ENCODE measurements at places on chromosomes 7 and 10. TPM values are rescaled to one million over a fixed set of nuclear protein-coding genes. Genes with fewer than 3 reads are reported as not detected.

AKR1C4 gene
- not detected for total RNA-seq

DNA sequence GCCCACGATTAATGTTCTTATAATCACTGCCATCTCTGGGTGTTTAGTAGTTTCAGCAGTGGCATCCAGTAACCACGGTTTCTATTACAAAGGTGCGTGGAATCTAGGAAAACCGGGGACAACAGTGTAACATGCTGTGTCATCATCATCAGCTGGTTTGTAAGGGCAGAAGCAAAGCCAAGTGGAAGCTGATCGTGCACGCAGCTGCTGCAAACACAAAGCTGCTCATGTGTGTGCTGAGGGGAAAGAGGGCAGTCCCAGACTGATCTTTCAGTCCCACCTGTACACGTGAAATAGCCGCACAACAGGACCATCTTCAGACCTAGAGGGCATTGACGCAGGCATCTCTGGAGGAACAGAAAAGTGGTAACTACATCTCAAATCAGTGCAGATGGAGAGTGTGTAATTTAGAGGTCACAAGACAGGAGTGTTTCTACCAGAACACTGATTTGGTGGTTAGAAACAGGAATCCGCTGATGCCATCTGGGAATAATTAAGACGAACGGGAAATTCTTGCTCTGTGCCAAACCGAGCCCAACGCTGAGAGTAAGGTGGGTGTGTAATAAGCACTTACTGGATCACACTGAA is 13.4 kb downstream of the ANKRD16 start:
- no peaks in the 10 kb centered on the region for H3K27me3 ChIP-seq

- DNase-seq = no peak
- no peak overlapping the region for H3K27ac ChIP-seq
- no peaks in the 10 kb centered on the region for H3K27me3 ChIP-seq
- H3K4me1 ChIP-seq = no peaks in the 10 kb centered on the region
- H3K36me3 ChIP-seq = peaks cover 16% of the 10 kb centered on the region
Observed at GRCh38 chr7:44380831-44381493, 55.6 kb upstream of the CAMK2B start.

GRCh38 chr7:10939237-10939910 is 34.3 kb upstream of the PHF14 start:
- H3K36me3 ChIP-seq = peaks cover 16% of the 10 kb centered on the region
- H3K4me1 ChIP-seq = peaks cover 27% of the 10 kb centered on the region
- DNase-seq = peak; percentile 15

DNA sequence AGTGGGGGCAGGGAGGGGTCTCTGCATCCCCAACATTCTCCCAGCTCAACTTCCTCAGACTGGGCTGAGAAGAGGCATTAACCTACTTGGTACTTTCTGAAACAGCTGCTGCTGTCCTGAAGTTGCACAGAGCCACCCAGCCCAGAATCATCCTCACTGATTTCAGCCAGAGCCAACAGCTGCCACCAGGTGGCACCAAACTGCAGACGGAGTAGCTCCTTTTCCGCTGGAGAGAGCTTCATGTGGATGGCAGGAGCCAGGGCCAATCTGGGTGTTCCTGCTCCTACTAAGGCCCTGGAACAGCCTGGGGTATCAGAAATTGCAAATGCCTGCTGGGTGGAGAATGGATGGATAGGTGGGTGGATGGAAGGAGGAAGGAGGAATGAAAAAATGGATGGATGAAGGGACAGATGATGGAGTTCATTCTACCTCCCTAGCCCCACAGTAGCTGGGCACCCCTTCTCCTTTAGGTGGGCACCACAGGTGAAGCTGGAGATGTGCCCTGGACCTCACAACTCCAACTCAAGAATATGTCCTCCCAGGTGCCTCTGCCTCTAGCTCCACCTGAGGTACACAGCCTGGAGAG is 11.8 kb upstream of the DRGX start:
- no peaks in the 10 kb centered on the region for H3K27me3 ChIP-seq
- no peak overlapping the region for H3K4me3 ChIP-seq
- no peak overlapping the region for H3K27ac ChIP-seq
- H3K36me3 ChIP-seq = no peaks in the 10 kb centered on the region
- peak; percentile 57 for DNase-seq
- no peaks in the 10 kb centered on the region for H3K4me1 ChIP-seq

Measured in CD4-positive, alpha-beta memory T cell (primary cell).